ENCODE measurements at places on chromosomes 4 and X.

DNA sequence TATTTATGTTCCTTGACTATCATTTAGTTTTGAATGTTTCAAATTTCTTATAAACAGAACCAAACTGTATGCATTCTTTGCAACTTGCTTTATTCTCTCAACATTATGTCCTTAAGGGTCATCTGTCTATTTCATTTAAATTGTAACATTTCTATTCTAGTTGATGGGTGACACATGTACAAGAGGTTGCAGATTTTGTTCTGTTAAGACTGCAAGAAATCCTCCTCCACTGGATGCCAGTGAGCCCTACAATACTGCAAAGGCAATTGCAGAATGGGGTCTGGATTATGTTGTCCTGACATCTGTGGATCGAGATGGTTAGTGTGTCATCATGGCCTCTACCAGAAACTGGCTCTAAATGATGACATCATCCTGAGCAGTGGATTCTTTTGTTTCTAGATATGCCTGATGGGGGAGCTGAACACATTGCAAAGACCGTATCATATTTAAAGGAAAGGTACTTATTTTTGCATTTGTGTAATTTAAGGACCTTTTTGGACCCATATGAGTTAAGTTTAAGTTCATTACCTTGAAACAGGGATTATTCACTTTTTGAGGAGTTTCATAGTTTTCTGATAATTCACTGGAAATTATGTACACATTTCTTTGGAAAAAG is 6.1 kb downstream of the LIAS start:
- no peak for DNase-seq

DNA sequence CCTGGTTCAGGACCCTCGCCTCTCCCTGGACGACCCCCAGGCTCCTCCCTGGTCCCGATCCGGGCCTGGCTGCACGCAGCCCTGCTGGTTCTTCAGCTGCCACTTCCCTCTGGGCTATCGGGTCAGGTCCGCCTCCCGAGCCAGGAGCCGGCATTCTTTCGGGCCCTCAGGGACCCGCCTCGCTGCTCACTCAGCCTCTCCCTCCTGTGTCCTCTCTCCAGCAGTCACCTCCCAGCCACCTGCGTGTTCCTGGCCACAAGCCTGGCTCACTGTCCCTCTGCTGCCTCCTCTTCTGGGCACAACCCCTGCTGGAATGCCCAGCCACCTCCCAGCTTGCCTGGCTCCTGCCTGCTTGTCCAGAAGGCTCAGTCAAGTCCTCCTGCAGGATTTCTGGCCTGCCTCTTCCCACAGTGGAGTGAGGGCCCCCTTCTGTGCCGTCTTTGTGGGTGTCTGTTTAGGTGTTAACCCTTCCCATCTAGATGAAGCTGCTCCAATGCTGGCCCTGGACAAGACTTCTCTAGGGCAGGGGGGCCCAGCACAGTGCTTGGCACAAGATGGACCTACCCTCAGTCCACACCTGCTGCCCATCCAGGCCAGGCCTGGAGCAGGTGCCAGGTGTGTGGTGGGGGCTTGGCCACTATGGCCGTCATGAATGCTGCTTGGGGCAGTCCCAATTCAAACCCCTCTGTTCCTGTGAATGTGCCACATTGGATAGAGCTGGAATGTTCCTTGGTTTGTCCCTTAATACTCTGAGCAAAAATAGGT is 2.2 kb downstream of the WFS1 start:
- no peak for DNase-seq

DNA sequence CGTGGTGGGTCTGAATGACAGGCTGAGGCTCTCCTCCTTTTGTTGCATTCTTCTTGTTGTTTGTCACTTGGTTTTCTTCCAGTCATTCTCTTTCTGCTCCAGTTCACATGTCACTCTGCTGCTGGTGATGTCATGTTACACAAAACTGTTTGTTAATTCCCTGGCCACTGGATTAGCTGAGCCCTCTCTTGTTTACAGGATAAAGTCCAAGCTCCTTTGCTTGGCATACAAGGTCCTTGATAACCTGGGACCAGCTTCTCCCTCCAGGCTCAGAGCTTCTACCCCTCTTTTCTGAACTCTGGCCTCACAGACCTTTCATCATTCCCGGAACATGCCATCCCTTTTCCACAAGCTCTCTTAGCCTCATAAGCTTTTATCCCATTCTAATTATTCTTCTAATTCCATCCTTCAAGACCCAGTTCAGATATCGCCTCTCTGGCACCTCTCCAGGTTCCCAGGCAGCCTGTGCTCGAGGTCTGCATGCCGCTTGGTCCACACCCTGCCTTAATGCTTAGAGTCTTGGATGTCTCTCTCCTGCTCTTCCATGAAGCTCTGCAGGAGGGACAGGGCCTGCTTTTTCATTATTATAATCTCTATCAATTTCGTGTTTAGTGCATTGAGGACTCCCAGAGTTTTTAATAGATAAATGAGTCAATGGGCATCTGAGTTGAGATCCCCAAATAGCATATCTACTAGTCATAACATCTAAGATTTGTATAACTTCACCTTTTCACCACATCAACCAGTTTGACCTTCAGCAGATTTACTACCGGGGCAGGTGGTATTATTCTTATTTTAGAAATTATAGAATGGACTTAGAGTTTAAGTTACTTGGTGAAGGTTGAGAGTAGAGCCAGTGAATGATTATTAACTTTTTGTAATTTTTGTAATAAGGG is 98.7 kb downstream of the TMEM131L start:
- DNase-seq = no peak

DNA sequence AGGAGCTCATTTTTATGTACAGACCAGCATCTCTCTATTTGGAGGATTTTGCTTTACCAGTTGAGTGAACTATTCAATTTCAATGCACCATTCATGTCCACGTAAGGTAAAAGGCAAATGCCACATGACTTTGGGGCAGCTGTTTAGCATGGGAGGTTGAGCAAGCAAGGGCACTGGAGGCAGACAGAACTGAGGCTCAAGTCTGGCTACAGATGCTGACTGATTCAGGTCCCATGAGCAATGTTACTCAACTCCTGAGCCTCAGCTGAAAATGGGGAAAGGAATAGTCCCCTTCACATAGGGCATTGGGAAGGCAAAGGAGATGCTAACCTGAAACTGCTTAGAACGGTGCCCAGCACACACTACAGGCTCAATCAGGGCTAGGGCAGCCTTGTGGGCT is 93.0 kb upstream of the MTM1 start:
- no peak for DNase-seq

- DNase-seq = no peak
Observed at GRCh38 chrX:40063555-40063954, 34.2 kb downstream of the BCOR start.

- no peak for DNase-seq
Observed at GRCh38 chrX:148043271-148043855, 62.2 kb downstream of the FMR1NB start.

DNA sequence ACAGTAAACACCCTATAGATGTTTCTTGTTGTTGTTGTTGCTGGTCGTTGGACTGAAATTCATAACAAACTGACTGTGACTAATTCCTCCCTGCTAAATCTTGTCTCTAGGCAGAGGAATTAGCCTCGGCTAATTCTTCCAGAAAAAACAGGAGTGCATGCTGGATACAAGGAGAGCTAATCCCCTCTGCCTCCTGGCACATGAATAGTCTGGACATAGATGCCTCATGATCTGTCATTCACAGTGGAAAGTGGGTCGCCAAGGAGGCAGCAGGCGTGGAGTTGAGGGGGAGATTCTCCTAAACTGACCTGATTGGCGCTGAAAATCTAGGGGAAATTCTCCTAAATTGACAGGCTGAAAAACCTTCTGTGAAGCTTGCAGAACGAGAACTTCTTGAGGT is 220.1 kb downstream of the DCTD start:
- DNase-seq = no peak

DNA sequence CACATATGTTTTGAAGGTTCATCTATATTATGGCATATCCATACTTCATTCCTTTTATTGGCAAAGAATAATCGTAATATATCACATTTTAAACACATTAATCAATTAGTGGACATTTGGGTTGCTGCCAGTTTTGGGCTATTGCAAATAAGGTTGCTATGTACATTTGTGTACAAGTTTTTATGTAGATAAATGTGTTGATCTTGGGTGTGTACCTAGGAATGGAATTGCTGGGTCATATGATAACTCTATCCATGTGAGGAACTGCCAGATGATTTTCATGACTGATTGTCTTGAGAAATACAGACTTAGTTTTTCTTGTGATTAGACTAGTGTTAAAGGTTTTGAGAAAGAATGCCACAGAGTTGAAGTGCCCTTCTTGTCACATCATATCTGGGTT is 99.2 kb upstream of the RAB40AL start:
- DNase-seq = no peak

GRCh38 chr4:113700602-113701150 is 60.9 kb downstream of the CAMK2D start:
- no peak for DNase-seq

- DNase-seq = no peak
Observed at GRCh38 chr4:86221002-86221401, 138.9 kb downstream of the MAPK10 start.
